GM12892 (cell line): ENCODE measurements at places on chromosomes 1 and 21.
A peak's percentile ranks its signal among the peaks of the same experiment; 100 is the strongest.

- no peak for DNase-seq
Measured at GRCh38 chr1:204889681-204890383, 19.2 kb downstream of the NFASC start.

DNA sequence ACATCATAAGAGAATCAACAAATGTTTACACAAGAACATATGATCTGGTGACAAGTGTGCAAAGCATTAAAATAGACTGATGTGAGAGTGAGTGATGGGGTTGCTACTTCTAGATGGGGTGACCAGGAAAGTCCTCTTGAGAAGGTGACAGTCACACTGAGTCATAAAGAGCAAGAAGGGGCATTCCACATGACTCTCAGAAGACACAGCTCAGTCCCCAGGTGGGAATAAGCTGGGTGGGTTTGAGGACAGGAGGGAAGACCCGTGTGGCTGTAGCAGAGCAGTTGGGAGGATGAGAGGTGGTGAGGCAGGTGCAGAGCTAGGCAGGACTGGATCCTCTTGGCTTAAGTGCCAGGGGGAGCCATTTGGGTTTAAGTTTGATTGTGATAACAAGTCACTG lies 53.1 kb downstream of the TNR start:
- DNase-seq, result no peak

DNA sequence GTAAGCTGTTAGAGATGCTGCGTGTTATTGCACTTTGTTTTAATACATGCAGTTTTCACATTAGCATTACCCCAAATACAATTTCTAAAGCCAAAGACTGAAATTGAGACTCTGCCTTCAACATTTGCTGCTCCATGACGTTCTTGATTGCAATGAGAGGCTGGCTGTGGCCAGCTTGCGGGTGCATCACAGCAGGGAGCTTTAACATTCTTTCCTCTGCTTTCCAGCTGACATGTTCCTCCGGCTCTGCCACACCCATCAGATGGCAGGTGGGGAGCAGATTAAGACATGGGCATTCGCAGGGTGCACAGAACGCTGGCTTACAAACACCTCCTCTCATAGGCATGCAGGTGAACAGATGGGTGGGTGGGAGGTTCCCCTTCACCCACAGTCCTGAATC lies 314.1 kb downstream of the DISC1 start:
- DNase-seq, result no peak

- DNase-seq, result no peak
Measured at GRCh38 chr1:41723786-41724185, 194.9 kb downstream of the HIVEP3 start.

DNA sequence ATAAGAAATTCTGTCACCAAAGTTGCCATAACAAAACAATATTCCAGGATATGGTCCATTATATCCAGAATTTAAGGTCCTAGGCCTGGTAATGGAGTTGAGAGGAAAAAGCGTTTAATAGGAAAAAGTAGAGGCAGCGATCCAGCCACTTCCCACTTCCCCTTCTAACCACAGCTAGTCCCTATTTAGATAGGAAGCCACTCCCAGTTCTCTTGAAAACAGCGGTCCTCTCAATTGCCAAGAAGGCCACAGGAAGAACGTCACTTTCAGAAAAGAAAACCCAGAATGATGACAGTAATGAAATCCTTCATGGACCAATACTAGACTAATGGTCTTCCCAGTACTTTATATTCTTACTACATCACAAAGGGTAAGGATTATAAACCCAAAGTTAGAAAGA lies 38.6 kb downstream of the ABL2 start:
- DNase-seq, result no peak

DNA sequence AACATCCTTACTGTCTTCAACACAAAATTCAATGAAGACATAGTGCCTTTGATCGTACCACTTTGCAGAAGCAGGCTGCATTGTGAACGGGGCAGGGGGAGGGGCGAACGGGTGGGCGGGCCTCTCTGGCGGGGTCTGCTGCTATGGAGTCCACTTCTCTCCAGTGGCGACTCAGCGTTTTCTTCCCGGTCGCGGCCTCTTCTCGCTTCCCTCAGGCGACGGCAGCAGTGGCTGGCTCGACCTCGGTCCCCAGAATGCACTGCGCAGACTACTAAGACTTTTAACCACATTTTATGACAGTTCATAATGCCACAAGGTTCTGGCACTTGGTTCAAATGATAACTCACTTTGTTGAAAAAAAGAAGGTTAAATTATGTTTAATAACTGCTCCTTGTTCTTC lies 21.2 kb downstream of the GBP2 start:
- no peak for DNase-seq

GRCh38 chr1:110675060-110675791 lies 486 bp upstream of the KCNA3 start:
- DNase-seq, result peak; percentile 13

DNA sequence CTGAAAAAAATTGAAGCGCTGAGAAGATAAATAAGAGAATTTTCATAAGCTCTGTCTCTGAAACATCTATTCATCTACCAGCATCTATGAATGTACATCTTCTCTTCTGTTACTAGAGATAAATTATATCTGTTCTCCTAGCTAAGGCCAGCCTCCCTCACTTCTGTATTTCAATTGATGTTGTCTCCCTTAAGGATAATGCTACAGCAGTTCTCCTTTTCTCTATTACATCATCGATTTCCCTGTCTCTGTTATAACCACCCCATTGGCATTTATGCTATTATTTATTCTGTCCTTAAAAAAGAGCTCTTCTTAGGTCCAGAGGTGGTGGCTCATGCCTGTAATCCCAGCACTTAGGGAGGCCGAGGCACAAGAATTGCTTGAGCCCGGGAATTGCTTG lies 42.9 kb upstream of the TMCO2 start:
- no peak for DNase-seq

- DNase-seq, result no peak
Measured at GRCh38 chr1:207988326-207989165, 77.6 kb upstream of the CD34 start.

- DNase-seq, result no peak
Measured at GRCh38 chr1:67690411-67690810, 5.4 kb downstream of the GADD45A start.

DNA sequence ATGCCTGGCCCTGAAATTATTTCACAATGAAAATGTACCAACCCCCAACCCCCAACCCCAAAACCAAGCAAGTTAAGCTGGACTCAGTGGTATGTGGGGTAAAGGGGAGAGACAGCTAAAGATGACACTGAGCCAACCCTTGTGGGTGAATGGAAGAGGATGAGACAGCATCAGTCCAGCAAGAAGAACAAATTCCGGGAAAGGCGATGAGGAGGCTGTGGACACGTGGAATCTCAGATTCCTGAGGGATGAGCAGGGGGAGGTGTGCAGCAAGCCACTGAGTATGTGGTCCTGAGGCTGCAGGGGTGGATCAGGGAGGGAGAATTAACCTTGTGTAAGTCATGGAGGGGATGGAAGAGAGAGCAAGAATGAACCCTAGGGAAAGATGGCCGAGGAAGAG lies 14.4 kb upstream of the ZNF362 start:
- DNase-seq, result no peak

DNA sequence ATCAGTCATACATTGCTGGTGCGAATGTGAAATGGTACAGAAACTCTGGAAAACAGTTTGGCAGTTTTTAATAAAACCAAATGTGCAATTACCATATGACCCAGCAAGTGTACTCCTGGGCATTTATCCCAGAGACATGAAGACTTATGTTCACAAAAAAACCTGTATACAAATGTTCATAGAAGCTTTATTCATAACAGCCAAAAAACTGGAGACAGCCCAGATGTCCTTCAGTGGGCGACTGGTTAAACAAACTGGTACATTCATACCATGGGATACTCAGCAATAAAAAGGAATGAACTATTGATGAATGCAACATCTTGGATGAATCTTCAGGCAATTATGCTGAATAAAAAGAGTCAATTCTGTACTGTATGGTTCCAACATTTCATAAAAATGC lies 97.8 kb downstream of the DTL start:
- no peak for DNase-seq

GRCh38 chr1:182644886-182645285 lies 39.5 kb downstream of the RGS8 start:
- no peak for DNase-seq

- DNase-seq, result no peak
Measured at GRCh38 chr1:198178615-198179014, 21.8 kb downstream of the NEK7 start.

GRCh38 chr1:16112596-16113555 lies 39.4 kb upstream of the FAM131C start:
- no peak for DNase-seq

GRCh38 chr1:205255941-205256780 lies 28.4 kb downstream of the TMCC2 start:
- DNase-seq, result peak; percentile 65

DNA sequence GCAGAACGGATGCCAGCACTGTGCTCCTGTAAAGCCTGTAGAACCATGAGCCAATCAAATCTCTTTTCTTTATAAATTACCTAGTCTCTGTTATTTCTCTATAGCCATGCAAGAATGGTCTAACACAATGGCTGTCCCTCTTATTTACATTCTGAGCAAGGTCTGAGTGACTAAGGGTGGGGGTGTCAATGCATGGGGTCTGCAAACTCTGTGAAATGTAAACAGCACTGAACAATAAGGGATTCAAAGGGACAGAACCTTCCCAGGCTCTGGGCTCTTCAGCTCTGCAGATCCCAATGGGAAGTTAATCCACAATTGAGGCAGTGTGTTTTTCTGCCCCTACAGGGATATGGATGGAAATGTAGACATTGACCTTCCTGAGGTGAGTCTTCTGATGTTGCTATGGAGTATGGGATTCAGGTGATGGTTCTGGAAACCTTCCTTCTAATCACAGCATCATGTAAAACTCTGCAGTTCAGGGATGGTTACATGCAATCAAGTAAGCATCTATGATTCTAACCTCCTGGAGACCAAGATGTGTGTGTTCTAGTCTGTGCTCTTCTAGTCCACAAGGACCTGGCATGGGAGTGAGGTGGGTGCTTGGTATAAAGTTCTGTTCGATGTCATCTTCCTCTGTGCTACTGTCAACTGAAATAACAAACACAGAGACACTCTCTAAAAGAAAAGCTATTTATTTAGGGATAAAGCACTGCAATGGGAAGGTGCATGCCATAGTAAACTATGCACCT lies 38.6 kb downstream of the CAPN9 start:
- no peak for DNase-seq

DNA sequence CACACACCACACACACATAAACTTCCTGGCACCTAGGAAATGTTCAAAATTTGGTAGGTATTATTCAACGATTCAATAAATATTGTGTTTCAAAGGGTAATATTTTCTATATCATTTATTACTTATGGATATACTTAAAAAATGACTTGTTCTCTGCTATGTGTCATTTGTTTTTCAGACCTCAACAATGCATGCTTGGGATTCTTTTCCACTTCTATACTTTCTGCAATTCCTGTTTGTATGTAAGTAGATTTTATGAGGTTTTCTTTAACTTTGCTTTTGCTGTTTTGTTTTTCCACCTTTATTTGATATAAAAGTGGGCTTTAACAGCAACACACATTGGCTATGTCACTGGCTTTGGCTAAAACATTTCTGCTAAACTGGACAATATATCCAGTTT lies 3.5 kb downstream of the CEP170 start:
- no peak for DNase-seq
